ENCODE measurements at places on chromosomes 16 and 17.

DNA sequence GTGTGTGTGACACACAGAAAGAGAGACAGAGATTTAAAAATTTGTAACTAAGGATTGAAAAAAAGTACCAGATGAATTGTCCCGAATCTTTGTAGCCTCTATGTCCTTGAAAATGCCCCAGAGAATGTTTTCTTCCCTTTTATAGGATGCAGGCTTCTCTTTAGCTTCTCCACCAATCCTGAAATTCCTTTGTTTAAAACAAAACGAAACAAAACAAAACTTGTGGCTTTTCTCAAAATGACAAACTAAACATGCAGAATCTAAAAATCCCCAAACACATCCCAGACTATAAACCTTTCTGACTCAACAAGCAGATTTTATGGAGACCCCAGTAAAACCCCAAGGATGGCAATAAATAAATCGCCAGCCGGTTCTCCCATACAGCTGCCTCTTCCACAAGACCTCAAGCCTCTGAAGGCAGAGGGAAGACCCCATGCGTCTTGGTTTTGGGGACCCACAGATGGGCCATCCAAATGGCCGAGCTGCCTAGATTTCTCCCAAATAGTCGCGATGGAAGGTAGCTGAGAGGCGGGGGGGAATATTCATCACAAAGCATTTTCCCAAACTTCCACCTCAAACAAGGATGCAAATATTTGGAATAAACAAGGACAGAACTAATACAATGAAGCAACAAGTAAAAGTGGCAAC is 269.5 kb upstream of the FOXF1 start:
- no peak for ATAC-seq

DNA sequence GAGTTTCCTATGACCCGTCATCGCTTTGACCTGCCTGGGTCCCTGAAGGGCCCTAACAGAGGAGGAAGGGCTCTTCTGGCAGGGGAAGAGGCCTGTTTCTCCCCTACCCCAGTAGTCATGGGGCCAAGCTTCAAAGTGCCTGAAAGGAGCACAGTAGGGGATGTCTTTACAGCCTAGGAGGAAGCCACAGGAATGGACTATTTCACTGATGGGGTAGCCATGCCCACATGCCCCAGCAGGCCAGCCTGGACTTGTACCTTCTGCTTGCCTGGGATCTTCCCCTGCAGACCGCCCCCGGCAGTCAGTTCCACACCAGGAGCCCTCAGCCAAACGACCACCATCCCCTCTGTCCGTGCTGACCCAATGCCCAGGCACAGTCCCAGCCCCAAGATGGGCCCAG is 41.8 kb upstream of the PEMT start:
- ATAC-seq = no peak

DNA sequence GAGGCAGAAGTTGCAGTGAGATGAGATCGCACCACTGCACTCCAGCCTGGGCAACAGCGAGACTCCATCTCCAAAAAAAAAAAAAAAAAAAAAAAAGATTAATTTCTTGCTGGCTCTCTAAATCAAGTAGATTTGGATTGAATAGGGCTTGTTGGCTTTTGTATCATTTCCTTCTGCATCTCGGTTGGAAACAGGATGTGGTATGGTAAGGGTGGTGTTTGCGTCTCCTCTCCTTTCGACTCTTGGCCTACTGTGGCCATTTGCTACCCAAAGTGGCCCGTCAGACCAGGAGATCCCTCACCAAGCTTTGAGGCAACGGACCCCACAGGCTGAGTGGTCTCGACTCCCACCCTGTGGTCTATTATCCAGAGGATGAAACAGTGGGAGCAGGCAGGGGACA is 168.0 kb upstream of the IRX3 start:
- ATAC-seq = no peak

DNA sequence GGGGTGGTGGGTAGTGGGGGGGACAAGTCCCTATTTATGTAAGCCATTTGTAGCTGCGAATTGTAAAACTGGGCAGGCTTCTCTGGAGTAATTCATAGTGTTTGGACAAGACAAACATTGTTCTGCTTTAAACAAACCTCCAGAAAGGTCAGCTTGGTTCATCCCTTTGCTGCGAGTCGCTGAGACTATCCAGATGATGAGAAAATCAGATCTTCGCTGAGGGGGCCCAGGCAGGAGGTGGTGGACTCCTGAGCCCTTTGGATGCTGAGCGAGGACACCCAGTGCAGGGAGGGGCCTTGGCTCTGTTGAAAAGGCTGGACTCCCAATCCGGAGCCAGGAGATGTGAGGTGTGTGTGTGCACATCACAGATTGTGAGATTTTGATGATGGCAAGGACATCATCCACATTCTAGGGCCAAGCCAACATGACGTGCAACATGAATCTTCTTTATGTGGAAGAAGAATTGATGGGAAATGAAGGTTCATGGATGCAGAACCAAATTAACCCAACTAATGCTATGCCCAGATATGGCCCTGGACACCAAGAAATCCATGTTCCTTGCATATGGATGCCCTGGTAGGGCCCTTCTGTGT is 15.0 kb upstream of the NTN1 start:
- ATAC-seq = no peak

DNA sequence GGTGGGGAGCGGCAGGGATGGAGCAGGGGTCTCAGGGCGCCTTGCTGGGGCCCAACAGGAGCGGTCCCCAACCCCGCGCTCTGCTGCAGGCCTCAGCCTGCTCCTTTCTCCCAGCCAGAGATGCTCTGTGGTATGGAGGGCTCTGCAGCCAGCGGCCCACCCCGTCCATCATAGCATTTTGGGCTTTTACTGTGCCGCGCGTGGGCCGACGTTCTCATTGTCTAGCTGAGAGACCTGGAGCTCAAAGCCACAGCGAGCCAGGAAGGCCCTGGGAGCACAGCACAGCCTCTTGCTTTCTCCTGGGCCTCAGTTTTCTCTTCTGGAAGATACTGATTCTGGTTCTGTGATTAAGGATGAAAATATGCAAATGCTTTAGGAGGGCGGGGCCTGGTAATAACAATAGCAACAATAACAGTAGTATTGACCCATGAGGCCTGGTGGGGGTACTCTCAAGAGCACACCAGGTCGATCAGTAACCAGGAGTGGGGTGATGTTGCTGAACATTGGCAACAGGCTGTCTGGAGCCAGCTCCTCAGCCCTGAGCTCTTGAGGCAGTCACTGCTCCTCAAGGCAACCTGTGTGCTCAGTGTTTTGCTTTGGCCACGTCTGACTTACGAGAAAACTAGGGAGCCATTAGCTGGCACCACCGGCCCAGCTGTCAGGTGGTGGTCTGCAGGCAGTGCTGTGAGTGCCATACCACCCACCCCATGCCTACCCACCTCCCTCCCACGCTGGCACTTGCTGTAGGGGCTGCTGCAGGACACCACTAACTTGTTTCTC is 1.1 kb upstream of the RASD1 start:
- ATAC-seq = peak; percentile 7

Measured in SK-N-SH treated with all-trans-retinoic acid at 6 μM for 48 hours (cell line).